Activated CD8-positive, alpha-beta memory T cell treated with anti-CD3 and anti-CD28 coated beads, Interleukin-2, amount 50 U/mL, for 4 hours (primary cell): ENCODE measurements at places on chromosomes 7 and 10.

GRCh38 chr10:70381471-70382421, 679 bp downstream of the LRRC20 start:
- DNase-seq = peak; percentile 28

DNA sequence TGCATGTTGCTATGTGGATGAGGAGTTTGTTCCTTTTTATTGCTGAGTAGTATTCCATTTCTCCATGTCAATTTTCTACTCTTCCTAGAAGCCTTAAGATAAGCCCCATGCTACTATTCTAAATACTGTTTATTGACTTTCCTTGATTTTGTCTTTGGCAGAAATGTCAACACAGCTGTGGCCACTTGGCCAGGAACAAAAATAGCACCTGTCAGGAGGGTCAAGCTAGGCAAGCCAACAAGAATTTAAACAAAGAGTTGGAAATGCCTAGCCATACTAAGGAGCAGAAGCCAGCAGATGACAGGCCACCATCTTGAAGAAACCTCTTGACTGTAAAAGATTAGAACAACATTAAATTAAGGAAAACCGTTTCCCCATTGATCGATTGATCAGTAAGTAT, 34.7 kb downstream of the JAZF1 start:
- no peak for DNase-seq

GRCh38 chr10:23643111-23643780, 204.4 kb downstream of the OTUD1 start:
- DNase-seq = no peak

DNA sequence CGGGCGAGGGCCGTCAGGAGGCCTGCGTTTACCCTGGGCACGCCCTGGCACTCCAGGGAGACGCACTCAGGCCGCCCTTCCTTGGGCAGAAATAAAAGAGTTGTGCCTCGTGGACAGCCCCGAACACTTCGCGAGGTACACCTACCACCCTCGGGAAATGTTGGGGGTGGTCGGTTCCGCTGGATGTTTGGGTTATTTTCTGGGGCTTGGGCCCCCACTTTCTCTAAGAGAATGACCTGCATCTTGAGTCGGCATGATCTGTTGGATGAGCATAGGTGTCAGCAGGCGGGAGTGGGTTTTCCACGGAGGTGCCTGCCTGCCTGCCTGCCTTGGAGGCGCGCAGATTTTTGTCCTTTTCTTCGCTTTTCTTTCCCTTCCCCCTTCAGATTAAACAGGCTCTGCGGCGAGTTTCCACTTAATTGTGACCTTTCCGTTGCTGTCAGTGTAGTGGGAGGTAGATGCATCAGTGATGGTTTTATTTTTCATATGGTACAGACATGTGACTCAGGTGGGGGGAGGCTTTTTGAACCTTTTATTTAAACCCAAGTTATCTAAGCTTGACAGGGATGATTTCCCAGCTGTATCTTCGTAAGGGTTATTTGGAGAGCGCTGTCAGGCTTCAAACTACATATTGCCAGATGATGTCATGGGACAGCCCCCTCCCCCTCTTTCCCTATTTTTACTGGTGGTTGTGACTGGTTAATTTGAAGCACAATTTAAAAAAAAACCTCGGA, 661 bp downstream of the HECTD2 start:
- DNase-seq = peak; percentile 43

DNA sequence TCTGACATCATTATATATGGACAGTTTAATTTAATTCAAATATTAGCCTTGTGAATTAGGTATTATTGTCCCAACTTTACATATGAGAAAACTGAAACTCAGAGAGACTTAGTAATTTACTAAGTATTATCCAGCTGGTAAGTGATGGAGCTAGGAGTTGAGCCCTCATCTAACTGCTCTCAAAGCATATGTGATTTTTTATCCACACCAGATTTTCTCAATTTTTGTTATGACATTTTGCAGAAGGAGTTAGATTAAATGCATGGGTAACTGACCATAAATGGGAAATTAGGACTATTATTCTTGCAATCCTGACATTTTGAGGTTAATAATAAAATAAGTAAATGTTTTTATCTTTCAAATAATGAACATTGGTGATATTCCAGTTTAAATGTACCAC, 778.3 kb upstream of the SORCS1 start:
- DNase-seq = no peak

GRCh38 chr10:86688398-86688921, 20.1 kb downstream of the LDB3 start:
- peak; percentile 33 for DNase-seq

- no peak for DNase-seq
Measured at GRCh38 chr7:45984386-45985295, 63.6 kb upstream of the IGFBP3 start.

DNA sequence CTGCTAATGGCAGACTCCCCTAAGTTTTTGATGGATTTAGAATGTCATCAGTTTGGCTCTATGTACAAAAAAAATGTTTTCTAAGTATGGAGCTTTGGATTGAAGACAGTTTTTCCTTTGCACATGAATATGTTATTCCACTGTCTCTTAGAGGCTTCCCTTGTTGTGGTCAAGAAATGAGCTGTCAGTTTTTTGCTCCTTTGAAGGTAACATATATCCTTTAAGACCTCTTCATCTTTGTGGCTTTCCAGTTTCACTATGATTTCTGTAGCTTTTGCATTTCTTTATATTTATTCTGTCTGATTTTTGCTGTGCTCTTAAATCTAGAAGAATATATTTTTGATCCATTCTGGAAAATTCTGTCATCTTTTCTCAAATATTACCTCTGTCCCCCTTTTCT, 15.8 kb upstream of the ODAD2 start:
- no peak for DNase-seq

DNA sequence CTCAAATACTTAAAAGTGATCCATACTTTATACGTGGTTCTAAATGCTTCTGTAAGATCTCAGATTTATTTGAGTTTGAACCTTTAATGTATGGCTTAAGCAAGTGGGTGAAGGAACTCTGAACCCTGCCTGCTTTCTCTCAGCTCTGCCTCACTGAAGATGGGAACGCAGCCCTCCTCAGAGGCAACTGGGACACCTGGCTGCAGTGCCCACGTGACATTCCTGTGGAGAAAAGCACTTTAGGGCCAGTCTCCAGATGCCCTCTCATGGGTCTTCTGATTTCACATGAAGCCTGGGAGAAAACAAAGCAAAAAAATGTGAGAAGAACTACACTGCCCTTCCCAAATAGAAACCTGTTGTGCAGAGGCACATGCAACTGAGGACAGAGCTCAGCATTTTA, 242.6 kb upstream of the ANKRD30A start:
- no peak for DNase-seq

DNA sequence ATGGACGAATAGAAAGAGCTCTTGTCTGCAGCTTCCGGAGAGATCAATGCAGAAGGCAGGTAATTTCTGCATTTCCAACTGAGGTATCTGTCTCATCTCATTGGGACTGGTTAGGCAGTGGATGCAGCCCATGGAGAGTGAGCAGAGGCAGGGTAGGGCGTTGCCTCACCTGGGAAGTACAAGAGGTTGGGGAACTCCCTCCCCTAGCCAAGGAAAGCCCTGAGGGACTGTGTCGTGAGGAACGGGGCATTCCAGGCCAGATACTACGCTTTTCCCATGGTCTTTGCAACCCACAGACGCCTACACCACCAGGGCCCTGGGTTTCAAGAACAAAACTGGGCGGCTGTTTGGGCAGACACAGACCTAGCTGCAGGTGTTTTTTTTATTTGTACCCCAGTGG, 186.3 kb downstream of the ETV1 start:
- DNase-seq = no peak

GRCh38 chr7:1651031-1651446, 19.0 kb upstream of the ELFN1 start:
- DNase-seq = no peak

DNA sequence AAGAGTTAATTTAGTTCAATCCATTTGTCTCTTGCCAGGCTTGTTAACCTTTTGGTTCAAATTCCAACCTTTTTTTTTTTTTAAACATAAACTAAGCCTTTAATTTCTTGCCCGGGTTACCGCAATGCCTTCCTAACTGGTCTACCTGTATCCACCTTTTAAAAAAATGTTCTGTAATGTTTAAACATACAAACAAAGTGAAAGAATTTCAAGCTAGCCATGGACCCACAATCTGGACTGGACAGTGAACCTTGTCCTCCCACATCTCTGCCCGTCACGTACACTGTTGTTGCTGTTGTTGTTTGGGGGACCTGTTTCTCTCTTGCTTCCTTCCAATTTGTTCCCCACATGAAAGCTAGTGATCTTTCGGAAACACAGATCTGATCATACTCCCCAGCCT, 724.7 kb upstream of the AUTS2 start:
- DNase-seq = no peak
